COR-L47 (cell line): ENCODE measurements at places on chromosomes 11 and 22.

- DNase-seq = no peak
Measured at GRCh38 chr11:64264371-64264852, 13.1 kb downstream of the PLCB3 start.

DNA sequence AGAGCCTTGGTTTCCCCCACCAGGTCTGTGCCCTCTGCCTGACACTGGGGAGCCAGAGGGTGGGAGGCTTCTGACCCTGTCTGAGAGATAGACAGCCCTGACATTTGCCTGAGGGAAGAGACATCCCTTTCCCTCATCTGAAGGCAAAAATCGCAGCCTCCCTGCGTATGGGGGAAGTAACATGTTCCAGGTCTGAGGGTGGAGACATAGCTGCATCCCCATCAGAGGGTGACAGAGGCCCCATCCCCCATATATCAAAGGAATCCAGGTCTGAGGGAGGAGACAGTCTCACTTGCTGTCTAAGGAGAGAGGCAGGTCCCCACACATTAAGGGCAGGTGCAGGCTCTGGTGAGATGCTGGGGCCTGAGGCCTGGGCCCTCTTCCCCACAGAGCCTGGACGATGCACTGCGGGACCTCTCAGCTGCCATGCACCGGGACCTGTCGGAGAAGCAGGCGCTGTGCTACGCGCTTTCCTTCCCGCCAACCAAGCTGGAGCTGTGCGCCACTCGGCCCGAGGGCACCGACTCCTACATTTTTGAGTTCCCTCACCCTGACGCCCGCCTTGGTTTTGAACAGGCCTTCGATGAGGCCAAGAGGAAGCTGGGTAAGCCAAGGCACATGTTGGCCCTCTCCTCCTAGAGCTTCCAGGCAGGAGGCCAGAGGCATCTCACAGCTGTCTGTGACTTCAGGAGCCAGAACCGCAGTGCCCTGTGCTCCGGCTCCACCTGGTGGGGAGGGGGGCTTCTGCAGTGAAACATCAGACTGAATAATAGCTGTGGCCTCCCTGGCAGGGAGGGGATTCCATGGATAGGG lies 16.1 kb upstream of the RELT start:
- DNase-seq = peak; percentile 38

GRCh38 chr22:28505416-28506149 lies 174.1 kb downstream of the TTC28 start:
- no peak for DNase-seq

- DNase-seq = no peak
Measured at GRCh38 chr22:39368461-39368911, 18.7 kb downstream of the SYNGR1 start.

DNA sequence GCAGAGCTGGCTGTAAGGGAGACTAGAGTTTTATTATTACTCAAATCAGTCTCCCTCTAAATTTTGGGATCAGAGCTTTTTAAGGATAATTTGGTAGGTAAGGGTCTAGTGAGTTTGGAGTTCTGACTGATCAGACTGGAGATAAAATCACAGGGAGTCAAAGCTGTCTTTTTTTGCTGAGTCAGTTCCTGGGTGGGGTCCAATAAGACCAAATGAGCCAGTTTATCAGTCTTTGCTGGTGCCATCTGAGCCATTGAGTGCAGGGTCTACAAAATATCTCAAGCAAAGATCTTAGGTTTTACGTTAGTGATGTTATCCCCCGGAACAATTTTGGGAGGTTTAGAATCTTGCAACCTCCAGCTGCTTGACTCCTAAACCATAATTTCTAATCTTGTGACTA lies 935.1 kb upstream of the RAG2 start:
- DNase-seq = no peak

- no peak for DNase-seq
Measured at GRCh38 chr11:27331981-27332380, 31.0 kb downstream of the CCDC34 start.

DNA sequence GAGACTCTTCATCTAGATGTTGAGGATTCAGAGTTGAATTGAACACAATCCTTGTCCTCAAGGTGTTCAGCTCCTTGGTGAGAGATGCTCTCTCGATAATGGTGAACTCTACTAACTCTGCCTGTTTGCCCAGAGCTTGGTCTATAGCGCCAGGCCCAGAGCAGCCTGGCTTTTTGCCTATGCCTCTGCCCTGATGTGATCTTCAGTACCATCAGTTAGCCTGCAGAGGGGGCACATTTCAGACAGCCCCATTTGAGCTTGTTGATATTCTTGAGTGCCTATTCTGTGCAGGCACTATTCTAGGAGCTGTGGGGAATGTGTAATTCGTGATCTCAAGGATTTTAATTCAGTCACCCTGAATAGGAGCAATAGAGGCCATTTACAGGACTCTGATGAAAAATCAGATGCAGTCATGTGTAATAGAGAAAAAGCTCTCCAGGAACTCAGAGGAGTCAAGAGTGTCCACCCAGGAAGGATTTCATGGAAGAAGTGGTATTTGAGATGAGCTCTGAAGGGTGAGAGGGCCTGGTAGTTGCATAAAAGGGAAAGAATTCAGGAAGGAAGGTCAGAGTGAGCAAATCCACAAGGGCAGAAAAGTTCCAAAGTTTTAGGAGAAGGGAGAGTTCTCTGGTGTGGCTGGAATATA lies 19.3 kb downstream of the GTPBP1 start:
- peak; percentile 6 for DNase-seq

DNA sequence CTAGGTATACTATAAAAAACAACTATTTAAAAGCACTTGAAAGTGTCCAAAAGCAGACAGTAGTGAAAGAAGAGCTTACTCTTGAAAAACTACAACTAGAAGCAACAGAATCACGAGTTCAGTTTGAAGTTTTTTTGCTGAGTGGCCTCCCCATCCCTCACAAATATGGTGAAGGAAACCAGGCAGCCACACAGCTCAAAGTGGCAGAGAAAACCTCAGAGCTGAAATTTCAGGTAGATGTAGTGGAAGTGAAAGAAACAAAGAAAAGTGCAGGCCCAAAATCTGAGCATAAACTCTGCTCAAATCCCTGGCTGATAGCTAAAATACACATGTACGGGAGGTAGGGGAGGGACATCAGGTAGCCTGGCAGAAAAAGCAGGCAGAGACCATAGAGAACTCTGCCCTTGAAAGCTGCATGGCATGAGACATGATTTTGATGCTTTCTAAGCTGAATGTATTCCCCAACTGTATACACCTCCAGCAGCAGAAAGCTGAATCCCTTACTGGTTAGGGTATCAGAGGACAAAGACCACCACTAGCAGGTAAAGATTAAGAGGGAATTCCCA lies 12.1 kb downstream of the BTBD10 start:
- no peak for DNase-seq

DNA sequence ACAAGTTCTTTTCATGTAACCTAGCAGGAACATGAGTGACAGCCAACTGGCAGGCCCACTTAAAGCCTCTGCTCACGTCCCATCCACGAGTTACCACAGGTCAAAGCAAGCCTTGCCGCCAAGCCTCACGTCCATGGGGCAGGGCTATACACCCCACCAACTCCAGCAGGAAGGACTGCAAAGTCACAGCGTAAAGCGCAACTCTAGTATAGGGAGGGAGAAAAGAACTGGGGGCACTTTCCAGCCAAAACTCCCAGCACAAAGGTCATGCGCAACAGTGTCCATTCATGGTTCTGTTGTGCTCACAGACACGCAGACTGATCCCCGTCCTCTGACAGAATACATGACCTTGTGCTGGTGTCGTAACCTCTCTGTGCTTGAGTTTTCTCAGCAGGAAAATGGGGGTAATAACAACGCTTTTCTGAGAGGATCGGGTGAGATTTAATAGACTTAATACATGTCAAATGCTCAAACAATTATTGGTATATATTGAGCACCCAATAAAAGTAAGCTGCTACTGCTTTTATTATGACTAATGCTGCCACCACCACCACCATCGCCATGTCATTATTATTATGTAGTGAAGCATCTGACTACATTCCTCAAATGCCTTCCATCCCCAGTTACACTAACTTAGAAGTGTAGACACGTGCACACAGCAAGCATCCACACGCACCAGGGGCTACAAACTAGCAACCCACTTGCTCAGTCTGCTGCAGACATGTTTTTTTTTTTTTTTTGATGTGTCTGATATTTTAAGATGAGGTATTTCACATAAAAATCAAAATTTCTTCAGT lies 104.4 kb upstream of the PARVA start:
- no peak for DNase-seq

GRCh38 chr22:25126510-25126909 lies 73.1 kb upstream of the CRYBB3 start:
- DNase-seq = no peak

- no peak for DNase-seq
Measured at GRCh38 chr11:110478410-110478809, 48.7 kb downstream of the FDX1 start.

DNA sequence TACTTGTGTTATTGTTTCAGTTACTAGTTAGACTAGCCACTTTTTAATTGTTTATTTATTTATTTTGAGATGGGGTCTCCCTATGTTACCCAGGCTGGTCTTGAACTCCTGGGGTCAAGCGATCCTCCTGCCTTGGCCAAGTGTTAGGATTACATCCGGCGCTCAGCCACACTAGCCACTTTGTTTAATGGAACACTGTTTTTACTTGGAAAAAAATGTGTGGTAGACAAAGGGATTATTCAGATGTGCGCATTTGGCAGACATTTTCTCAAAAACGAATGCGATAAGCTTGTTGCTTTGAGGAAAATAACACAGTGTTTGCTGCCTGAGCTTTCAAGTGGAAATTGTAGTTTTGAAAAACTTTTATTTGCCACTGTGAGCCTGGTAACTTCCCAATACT lies 51.0 kb downstream of the CTNND1 start:
- DNase-seq = no peak

GRCh38 chr11:135043434-135043833 lies 631.4 kb upstream of the B3GAT1 start:
- DNase-seq = no peak

DNA sequence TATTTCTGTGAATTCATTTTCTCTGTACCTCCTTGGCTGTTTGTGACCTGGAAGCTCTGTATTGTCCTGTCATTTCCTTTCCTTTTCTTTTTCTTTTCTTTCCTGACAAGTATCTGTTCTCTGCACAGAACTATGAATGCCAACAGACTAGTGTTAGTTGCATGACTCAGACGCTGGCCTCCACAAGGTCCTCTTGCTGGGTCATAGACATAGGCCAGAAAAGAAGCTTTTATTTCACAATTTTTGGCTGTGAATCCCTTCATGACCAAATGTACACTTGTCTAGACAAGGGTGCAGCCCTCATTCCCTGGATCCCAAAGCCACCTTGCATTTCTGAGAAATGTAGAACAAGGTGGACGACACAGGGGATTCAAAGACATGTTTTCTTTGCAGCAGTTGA lies 104.1 kb upstream of the MTNR1B start:
- no peak for DNase-seq

DNA sequence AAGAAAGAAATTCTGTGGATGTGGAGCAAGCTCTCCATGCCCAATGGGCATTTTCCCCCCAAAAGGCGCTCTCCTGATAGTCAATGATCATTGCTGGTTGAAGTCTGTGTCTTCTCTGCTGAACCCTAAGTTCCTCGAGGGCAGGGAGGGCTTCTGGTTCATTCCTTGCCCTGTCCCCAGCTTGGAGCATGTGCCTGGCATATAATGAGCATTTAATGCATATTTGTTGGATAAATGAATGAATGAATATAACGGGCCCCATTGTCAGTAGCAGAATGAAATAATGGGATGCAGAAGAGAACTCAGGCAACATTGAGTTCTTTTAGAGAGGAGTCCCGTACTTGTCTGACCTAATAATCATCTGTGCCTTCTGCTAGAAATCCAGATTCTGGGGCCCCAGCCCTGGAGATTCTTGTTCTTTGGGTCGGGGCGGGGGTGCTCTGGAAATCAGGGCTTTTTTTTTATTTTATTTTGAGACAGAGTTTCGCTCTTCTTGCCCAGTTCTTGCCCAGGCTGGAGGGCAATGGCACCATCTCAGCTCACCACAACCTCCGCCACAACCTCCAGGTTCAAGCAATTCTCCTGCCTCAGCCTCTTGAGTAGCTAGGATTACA lies 64.4 kb downstream of the CD82 start:
- no peak for DNase-seq

DNA sequence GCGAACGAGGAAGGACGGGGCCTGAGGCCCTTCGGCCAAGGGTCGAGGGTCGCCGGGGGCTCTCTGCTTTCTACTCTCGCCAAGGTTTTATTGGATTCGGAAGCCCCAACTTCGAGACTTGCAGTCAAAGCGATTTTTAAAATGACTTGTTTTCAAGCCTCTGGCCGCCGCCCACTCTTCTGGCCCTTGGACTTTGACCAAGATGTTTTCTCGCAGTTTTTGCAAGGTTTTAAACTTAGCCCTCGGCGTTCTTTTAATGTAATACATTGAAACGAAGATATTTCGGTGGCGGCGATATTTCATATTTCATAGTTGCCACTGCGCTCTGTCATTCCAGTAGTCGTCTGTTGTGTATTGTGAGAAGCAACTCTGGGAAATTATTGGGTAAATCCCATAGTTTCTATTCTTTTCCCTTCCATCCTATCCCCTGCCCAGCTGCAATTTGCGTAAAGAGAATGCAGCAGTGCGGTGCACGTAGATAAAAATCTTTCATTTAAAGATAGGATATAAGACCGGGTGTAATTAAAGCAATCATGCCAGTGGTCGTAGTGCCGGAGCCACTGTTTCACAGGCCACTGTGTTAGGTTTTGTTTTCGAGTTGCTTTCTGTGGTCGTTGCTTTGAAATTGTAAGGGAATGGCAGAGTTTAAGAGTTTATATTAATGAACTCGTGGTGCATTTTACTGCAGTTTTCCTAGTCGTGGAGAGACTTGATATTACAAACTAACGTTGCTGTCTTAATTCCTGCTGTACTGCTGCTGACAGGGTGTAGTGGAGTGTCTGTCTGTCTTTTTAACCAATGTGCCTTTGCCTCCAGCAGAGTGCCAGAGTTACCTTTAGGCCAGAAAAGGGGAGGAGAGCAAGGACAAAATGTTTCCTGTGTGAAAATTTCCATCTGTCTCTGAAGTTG lies 702 bp downstream of the BIRC2 start:
- DNase-seq = no peak

DNA sequence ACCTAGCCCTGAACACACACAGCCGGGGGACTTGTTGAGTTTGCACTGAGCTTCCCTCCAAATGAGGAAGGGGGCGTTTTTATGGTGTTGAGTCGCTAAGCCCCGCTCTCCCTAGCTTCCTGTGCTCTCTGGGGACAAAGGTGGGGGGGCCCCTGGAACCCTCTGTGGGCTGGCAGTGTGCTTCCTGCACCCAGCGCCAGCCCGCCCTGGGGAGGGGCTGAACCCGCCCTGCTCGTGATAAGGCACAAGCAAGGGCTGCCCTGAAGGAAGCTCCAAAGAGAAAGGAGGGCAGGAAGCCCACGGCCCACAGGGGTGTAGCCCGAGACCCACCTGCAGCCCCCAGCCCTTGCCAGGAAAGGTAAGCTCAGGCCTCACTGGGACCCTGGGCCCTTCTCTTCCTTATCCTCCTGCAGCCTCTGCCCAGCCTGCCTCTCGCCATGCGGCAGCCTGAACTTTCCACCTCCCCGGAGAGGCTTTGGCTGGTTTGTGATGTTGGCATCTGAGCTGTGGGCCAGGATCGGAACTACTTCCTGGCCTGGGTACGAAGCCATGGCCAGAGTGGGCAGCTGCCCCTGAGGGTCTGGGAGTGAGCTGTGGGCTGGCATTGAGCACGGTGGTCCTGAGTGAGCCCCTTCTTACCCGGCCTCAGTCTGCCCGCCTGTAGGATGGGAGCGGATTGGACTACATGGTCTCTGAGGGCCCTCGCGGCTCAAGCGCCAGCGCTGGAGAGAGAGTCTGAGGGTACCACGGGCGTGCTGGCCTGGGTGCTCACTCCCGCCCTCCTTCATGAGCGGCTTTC lies at the start of gene FERMT3:
Gene FERMT3, plus strand, starts transcription at position 265 of the 799 bp plus-strand sequence. CDS start 644 bp downstream, outside the sequence.
- no peak for DNase-seq
